Fibroblast of lung (primary cell): ENCODE measurements at places on chromosomes 3 and 15.

DNA sequence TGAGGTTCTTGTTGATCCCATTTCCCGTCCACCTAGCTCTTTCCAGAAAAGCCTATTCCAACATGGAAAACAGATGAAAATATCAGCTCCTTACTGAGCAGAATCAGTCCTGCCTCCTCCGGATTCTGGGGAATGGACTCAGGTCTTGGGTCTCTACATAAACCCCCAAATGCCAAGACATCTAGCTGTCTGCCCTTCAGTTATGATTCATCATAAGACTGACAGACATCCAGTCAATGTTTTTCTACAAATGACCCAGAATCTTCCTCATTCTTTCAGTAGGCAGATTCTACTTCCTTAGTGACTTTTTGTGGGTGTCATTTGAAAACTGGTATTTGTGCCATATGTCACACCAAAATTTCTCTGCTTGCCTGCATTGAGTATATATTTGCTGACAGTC is 103.0 kb upstream of the TGFBR2 start:
- DNase-seq = no peak

DNA sequence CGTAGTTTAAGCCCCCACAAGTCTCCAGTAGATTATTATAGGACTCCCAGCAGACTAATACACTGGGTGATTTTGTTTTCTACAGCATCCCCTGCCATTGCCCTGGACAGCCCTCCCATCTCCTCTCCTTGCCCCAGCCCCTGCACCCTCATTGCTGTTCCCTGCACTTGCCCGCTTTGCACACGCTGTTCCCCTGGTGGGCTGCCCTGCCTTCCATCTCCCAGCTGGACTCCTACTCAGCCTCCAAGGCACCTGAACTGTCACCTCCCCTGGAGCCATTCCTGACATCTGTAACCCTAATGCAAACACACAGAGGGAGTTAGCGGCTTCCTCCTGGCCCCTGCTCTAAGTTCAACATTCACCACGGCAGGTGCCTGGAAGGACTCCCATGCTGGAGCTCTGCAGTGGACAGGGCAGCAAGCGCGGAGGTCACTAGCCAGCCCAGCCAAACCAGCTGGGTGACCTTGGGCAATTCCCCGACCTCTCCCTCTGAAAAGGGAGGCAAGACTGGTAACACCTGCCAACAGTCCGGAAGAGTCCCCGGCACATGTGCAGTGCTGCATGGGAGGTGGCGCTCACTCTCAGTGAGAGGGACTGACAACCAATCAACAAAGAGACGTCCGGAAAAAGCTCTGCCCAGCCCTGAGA is 38.8 kb upstream of the IQSEC1 start:
- no peak for DNase-seq

GRCh38 chr15:83275412-83275811 is 9.1 kb downstream of the BNC1 start:
- DNase-seq = peak; percentile 70

DNA sequence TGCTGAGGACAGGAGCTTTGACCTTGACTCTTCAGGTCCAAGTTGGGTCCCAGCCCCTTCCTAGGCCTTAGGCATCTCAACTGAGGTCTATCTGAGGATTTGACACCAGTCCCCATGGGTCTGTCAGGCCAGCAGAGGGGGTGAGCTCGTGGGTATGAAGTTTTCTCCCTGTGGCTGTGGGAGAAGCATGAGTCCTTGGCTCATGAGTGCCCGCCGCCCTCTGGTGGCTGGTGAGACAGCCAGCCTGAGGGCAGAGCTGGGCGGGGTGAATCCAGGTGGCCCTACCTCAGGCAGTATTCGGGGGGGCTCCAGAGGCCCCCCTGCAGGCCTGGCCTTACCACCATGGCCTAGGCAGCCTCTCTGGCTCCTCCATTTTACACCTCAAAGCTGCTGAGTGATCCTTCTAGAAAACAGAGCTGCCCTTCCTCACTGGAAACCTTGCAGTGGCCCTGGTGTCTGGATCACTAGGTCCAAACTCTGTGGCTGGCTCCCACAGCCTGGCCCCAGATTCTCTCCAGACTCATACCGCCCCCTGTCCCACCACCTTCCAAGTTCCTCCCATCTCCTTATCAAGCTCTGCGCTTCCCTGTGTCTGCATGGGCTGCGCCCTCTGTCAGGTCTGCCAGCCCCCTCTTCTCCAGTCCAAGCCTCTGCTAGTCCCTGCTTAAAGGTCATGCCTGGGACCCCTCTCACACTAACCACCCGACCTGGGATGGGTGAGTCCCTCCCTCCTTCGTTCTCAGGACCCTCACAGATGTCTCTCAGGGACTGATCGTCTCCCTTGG is 16.1 kb downstream of the SH2D7 start:
- DNase-seq = peak; percentile 75

GRCh38 chr15:84684092-84684491 is 26.1 kb upstream of the NMB start:
- DNase-seq = peak; percentile 63

GRCh38 chr3:167657684-167658225 is 4.0 kb upstream of the WDR49 start:
- no peak for DNase-seq

DNA sequence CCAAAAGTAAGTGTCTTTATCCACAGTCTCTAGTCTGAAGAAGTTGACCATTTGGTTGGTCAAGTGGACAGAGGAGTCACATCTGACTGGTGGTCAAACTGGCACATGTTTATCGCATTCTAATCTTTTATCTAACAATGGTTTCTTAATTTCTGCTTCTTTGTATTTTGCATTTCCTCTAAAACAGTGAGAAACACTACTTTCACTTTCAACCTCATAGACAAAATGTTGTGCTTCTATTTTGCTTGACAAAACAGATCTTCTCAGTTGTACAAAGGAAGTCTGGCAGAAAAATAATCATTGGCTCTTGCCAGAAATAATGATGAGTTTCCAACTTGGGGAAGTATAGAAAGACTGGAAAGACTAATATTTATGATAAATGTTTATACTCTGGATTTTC is 103.9 kb downstream of the MME start:
- DNase-seq = no peak

GRCh38 chr3:5059782-5060181 is 62.3 kb upstream of the ARL8B start:
- DNase-seq = no peak

DNA sequence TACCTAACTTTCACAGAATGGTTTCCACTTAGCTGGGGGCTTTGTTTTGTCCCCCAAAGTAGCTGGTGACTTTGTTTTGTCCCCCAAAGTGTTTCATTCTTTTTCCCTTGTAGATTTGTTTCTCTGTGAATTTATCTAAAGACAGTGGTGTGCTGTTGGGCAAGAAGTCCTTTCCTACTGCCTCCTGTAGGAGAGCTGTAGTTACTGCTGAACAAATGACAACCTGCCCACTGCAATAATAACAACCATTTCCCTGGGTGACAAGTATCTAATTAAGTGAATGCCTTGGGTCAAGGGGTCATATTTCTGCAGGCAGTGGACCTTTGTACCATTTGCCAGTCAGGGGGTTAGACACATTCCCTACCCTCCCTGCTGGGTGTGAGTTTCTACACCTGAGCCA is 125.4 kb upstream of the BFSP2 start:
- DNase-seq = no peak

DNA sequence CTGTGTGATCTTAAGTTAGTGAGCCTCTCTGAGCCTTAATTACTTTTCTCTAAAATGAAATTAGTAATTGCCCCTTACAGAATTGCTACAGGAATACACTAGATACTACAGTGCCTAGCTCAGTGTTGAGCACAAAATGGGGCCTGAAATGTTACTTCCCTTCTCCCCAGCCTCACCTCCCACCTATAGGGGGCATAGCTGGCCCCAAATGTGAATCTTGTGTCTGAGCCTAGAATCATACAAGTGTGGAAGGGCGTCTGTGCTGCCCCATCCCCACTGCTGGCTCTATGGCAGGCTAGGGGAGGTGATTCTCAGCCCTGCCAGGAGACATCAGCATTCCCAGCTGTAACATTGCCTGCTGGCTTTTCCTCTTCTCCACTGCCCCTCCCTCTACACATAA is 42.7 kb downstream of the IFT122 start:
- no peak for DNase-seq
